ENCODE measurements at places on chromosomes 2 and 18.

DNA sequence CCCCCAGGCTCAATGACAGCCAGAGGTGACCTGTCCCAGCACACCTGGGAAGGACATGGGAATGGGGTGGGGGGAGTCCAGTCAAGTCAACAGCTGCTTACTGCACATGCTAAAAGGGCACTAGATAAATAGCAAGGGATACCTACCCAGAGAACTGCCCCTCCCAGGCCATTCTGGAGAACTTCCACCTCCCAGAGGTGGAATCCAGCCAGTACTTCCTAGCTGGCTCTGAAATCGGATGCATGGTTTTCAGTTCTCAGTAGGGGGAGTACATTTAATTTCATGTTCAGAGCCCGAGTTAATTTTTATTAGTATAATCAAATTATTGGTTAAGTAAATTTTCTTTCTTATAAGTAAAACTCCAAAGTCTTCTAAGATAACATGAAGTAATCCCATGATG is 28.9 kb upstream of the ITGA6 start:
- DNase-seq, result no peak

DNA sequence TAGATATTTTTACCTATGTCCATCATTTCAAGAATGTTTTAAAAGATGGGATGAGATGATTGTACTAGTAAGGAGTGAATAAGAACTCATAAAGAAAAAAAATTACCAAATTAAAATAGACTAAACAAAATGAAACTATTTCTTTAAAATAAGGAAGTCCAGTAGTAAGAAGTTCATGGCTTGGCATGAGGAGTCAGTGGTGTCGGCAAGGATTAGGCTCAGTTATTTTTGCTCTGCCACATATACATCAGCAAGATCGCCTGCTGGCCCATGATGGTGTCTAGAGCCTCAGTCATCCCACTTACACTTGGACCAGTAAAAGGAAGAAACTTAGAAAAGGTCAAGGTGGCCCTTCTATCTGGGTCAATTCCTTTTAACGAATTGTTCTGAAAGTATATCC is 300.9 kb upstream of the SLC8A1 start:
- DNase-seq, result no peak

GRCh38 chr2:23545811-23546210 is 160.8 kb downstream of the KLHL29 start:
- DNase-seq, result no peak

DNA sequence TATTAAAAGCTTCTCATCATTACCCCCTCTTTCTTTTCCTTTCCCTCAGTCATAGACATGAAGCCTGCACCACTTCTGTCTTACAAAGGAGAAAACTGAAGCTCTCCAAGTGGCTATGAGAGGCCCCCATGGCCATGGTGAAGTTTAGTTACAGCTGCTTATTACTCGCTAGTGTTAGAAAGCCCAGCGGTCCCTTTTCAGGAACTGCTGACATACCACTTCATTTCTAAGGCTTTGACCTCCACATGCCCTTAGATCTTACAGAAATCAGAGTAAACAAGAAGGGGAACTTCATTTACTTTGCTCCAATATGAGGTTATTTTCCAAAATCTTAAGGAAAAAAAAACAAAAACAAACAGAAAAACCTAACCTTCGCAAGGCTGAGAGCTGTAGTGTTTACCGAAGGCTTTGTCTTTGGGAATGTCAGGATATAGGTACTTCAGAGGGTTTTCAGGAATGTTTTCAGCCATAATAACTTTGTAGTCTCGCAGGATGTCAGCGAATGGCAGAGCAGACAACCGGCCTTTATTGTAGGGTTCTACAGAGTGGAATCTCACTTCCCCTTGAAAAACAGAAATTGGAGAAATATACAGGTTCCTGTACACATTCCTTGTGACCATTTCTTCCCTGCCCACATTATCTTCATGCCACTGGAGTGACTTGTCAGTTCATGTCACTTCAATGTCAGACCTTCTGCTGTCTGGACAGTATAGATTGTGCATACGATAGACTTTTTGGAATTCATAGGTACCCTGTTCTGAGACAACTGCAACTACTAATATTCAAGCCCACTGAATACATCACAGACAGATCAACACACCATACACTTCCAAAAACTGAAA is 18.8 kb upstream of the STAT1 start:
- no peak for DNase-seq

All from stimulated activated CD4-positive, alpha-beta T cell treated with anti-CD3 and anti-CD28 coated beads, Interleukin-4, amount 100 ng/mL, for 1 hour (primary cell).